ENCODE measurements at places on chromosomes 7 and 10.

DNA sequence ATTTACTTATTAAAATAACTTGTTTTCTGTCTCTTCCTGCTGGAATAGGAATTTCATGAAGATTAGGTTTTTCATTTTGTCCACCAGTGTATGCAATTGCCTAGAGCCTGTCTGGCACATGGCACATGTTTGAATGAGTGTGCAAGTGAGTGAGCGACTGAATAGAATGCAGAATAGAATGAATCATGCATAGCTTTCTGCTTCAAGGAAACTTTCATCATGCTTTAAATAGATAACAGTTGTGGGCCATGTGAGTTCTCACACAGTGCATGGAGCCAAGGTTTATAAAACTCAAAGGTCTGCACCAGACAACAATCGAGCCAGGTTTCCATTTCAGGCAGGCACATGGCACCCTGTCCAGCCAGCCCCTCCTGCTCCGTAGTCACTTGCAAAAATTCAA lies 74.2 kb upstream of the HECW1 start:
- DNase-seq = no peak

DNA sequence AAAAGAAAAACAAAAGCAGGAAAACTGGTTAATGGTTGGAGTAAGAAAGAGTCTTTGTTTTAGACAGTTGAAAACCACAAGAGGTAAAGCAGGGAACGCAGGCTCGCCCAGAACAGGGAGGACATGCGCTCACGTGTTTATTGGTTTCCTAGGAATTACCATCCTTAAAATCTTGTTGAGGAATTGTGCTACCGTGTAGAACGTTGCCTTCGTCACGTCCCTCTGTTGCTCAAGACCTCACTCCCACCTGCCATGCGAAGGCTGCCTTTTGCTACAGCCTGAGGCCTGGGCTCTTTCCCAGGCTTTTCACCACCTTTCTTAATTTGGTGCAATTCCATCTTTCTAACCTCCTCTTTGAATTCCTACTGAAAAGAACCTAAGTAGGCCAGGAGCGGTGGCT lies 61.6 kb upstream of the CAMK1D start:
- DNase-seq = no peak

- DNase-seq = no peak
Measured at GRCh38 chr7:75739796-75740672, 1.3 kb upstream of the HIP1 start.

GRCh38 chr7:130882396-130882795 lies 148.4 kb upstream of the KLF14 start:
- no peak for DNase-seq

DNA sequence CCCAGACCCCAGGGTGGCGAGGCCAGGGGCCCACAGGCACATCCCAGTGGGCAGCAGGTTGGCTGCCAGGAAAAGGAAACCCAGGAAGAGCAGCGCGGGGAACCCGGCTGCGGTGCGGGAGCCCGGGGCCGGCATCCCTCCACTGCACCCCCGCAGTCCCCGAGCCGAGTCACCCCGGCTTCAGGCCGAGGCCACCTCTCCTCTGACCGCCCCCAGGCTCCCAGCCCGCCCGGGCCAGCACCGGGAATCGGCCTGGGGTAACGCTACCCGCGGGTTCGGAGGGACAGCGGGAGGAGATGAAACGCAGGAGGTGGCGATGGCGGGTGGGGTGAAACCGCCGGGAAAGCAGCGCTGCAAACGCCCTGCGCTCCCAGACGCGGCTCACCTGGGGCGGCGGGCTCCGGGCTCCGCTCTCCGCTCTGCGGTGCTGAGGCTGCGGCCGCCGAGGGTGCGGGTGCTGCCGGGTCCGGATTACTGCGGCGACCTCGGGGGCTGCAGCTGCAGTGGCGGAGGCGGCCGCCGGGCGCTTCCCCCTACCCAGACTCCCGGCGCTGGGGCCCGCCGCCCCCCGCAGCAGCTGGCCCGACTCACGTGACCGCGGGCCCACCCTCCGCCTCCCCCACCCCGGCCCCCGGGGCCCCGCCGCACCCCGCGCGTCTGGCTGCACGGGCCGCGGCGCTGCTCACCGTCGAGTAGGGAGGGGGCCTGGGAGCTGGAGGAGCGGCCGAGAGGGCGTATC lies at the start of gene SCRN1:
TSS of gene SCRN1 (minus strand) at position 545 of the 739 bp plus-strand sequence. CDS start 20,734 bp downstream, outside the sequence.
- peak; percentile 50 for DNase-seq

DNA sequence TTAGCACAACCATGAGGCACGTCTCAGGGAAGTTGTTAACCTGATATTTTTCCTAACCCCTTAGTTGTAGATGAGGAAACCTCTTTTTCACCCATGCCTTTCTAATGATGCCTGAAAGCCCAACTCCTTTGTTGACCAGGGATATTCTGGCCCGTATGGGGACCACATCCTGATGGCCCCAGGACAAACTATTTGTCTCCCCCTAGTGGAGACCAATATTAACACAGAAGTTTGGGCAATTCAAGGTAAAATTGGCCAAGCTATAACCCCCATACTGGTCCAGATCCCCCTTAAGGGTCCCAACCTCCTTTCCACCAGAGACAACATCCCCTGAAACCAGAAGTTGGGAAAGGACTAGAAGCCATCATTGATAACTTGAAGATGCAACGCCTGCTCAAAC lies 893.3 kb downstream of the SORCS1 start:
- DNase-seq = no peak

DNA sequence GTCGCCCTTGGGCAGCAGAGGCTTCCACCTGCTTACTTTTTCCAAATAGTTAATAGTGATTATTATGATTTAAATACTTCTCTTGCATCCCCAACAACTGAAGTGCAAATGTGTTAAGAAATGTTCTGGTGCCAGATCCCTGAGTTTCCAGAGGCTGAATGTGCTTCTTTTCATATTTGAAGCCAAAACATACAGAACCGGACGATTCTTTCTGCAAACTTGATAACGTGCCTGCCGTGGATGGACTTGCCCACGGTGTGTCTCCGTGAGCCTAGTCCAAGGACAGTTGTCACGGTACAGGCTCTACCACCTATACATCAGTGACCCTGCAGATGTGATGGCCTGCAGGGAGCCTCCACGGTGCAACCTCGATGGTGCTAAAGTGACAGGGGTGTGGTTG lies 198.6 kb upstream of the LYZL2 start:
- no peak for DNase-seq

DNA sequence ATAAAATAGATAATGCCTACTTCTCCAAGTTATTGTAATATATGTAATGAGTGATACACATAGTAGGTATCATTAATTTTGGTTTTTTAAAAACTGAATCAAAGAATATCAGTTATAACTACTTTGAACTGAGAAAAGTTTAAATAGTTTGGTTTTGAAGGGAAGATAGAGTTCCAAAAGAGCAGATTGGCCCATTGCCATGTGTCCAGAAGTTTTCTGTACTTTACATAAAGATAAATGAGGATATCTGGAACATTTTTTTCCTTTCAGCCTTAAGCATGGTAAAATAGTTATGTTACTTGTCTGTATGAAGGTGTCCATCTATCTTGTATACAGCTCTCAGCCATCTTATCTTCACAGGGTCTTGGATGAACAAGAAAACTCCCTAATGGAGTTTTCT lies 97.9 kb upstream of the MXI1 start:
- no peak for DNase-seq

DNA sequence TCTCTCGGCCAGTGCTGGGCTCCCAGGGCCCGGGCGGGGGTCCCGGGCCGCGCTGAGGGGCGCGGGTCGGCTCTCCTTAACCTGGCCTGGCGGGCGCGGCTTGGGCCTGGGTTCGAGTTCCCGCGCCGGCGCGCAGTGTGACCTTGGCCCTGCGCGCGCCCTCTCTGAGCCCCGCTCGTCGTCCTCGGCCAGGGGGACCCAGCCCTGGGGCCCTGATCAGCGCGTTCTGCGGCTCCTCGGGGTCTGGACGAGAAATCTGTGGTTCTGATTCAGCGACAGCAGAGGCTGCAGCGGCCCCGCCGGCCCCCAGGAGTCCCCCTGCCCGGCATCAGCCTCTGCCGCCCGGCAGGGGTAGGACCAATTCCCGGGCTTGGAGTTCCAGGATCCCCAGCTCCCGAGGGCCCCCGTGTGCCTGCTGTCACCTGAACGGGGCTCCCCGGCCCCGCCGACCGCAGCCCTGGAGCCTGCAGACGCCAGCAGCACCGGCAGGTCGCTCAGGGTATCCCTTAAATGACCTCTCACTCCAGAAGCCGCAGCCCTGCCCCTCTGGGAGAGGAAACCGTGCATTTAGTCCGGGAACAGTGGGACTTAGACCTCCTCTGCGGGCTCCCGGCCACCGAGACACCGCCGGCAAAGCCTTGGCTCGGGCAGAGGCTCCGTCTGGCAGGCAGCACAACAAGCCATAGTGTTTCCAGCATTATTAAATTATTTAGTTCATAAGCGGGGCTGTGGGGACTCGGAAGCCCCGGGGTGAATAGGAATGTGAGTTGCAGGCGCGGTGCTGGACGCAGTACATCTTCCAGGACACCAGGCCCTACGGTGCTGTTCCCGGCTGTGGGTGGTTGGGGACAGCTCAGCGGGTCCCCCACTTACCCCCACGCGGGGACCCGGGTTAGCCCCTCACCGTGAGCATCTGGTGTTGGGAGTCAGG lies 572 bp downstream of the CHST12 start:
- DNase-seq = no peak

DNA sequence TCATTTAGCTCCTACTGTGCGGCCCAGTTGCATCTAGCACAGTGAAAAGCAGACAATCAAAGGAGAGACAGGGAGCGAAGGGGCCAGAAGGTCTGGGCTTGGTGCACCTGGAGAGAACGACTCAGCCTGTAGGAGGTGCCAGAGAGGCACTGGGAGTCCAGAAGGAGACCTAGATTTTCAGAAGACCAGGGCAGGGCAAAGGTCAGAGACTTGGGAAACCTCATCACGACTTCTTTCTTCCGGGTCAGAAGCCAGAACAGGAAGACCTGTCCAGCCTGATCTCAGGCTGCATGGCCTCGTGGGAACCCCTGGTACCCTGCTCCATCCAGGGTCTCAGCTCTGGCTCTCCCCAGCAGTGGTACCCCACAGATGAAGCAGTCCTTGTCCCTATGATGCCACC lies 5.2 kb downstream of the AGAP3 start:
- no peak for DNase-seq

- DNase-seq = no peak
Measured at GRCh38 chr10:86313621-86314041, 53.0 kb downstream of the GRID1 start.

DNA sequence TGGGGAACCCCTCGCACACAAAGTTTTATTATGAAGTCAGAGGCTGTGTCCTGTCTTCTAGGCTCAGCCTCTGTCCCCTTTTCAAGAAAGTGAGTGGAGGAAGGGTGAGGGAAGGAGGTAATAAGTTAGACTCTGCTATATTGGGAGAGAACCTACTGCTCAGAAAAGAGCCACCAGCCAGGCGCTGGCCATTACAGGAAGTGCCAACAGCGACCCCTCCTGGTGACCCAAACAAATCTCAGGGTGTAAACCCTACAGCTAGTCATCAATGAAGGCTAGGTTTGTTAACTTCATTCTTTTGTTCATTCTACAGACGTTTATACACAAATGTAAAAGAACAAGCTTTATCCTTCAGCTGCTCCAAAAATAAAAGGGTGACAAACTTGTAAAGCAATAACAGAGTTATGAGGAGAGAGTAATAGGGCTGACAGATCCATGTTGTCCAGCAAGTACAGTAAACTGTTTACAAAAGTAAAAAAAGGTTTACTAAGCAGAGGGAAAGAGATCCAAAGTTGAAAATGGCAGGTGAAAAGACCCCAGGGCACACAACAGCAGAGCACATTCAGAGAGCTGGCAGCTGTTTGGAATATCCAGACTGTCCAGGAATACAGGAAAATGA lies 82.7 kb downstream of the FAM204A start:
- DNase-seq = no peak

GRCh38 chr7:74289659-74290552 lies 699 bp downstream of the CLIP2 start:
- DNase-seq = peak; percentile 35

GRCh38 chr7:17357952-17358351 lies 59.5 kb downstream of the AHR start:
- DNase-seq = no peak

DNA sequence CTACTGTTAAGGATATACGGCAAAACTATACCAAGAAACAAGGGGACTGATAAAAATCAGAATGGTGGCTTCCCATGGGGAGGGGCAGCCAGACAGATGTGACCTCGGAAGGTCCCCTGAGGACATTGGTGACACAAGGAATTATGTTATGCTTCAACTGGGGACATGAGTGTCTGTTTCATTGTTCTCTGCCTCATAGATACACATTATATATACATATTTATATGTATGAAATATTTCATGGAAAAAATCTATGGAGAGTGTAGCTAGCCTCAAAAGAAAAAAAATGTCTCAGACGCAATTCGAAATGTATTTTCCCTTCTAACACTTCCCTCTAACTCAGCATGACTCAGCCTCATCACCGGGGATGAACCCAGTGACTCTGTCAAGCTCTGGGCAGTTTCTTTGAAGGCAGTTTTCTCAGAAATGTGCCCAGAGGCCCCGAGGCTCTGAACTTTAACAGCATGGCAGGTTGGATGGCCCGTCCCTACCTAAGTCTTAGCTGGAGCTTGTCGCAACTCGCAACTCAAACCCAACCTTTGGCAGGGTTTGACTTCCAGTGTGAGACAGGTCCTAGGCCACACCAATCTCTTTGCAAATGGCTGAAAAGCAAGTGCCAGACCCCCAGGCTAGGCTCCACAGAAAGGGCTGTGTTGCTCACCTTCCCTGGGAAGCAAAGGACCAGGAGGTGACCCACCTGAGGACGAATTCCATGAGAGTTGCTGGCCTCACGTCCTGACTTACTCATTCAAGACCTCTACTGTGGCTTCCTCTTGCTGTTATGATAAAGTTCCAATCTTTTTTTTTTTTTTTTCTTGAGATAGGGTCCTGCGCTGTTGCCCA lies 86.9 kb downstream of the CARD11 start:
- peak; percentile 62 for DNase-seq

- no peak for DNase-seq
Measured at GRCh38 chr7:68984306-68984705, 614.0 kb upstream of the AUTS2 start.

- DNase-seq = no peak
Measured at GRCh38 chr10:131667561-131667960, 233.2 kb upstream of the PPP2R2D start.

- DNase-seq = no peak
Measured at GRCh38 chr7:96402913-96403312, 81.0 kb upstream of the SLC25A13 start.

GRCh38 chr10:11530806-11531205 lies 80.6 kb downstream of the USP6NL start:
- no peak for DNase-seq

- DNase-seq = no peak
Measured at GRCh38 chr10:132805599-132805998, 19.7 kb upstream of the NKX6-2 start.

DNA sequence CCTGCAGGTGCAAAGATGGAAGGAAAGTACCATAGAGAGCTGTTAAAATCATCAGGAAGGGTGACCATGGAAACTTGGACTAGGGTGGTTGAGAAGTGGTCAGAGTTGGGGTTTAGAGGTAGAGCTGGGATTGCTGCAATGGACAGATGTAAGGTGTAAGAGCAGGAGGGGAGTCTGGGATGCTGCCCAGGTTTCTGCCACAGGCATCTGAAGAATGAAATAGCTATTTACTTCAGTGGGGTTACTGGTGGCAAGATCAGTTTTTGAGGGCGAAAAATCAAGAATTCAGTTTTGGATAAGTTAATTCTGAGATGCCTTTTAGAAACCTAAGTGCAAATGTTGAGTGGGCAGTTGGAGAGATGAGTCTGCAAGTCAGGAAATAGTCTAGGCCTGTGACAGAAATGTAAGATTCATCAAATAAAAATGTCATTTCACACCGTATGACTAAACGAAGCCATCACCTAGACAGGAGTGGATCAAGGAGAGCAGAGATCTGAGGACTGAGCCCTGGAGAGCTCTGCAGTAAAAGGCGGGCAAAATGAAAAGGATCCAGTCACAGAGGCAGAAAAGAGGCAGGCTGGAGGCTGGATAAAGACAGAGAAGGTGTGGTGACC lies 22.7 kb upstream of the TOMM7 start:
- no peak for DNase-seq
